ENCODE measurements at places on chromosomes 3 and 15.
A peak's percentile ranks its signal among the peaks of the same experiment; 100 is the strongest.

DNA sequence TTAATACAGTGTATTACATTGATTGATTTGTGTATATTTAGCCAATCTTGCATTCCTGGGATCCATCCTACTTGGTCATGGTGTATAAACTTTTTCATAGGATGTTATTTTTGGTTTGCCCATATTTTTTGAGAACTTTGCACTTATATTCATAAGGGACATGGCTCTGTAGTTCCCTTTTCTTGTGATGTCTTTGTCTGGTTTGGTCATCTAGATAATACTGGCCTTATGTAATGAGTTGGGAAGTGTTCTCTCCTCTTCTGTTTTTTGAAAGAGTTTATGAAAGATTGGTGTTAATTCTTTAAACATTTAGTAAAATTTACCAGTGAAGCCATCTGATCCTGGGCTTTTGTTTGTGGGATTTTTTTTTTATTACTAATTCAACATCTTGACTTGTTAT, 9.6 kb downstream of the CHST13 start:
- DNase-seq: no peak

GRCh38 chr15:91872356-91873137, 19.0 kb downstream of the SLCO3A1 start:
- DNase-seq: no peak

DNA sequence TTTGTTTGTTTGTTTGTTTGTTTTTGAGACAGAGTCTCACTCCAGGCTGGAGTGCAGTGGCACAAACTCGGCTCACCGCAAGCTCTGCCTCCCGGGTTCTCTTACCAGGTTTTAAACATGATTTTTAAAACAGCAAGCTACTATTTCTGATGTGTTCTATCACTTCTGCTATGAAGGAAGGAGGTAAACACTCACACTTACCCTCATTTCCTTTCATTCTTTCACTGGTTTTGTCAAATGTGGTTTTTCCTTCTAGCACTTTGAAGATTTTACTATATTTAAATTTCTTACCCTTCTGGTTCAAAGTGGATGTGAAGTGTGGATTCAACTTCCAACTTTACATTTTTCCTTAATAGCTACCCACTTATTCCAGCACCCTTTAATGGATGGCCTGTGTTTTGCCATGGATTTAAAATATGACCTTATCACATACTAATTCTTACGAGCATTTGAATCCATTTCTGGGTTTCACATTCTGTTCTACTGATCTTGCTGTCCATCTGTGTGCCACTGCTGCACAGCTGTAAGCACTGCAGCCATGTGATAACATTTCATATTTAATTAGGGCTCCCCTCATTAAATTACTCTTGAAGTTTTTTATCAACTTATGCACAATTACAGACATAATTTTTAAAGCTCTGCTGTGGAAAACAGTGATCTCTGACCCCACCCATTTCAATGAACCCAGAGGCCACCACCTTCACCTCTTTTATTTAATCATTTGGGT, 42.3 kb downstream of the TXNRD3 start:
- DNase-seq: peak; percentile 10

DNA sequence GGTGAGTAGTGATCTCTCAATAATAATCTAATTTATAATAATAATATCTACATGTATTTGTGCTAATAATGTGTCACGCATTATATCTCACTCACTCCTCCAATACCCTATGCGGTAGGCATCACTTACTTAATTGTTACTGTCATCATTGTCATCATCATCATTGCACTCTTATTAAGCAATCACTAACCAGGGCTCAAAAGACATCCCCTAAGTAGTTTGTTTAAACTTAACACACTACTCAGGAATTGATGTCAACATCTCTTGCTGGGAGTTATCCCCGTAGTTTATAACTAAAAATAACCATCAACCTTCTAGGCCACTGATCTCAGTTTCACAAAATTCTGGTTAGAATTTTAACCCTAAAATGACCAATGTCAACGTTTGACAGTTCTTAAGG, 56.8 kb upstream of the ICE2 start:
- DNase-seq: no peak

DNA sequence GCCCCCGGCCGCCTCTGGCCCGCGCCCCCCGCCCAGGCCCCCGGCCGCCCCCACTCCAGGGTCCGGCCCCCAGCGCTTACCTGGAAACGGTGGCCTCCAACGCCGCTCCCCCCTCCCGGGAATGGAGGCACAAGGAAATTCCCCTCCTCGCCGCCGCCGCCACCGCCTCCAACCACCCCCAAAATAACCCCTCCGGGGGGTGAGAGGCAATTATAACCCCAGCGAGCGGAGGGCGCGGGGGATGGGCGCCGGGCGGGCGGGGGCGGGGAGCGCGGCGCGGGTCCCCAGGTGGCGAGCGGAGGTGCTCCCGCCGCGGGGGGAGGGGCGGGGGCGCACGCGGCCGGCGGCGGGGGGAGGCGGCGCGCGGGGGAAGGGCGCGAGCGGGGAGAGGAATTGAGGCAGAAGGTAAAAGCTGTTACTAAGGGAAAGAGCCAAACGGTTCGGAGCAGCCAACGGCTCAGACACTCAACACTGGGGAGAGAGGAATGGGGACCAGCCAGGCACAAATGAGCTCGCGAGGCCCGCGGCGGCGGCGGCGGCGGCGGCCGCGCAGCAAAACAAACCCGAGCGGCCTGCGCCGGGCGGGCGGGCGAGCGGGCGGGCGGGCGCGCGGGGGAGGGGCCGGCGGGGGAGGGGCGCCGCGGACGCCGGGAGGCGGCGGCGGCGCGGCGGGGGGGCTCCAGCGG, at the start of gene TBL1XR1:
TSS of gene TBL1XR1 (minus strand) at position 442 of the 686 bp plus-strand sequence. CDS start 132,505 bp downstream, outside the sequence.
- DNase-seq: peak; percentile 91

DNA sequence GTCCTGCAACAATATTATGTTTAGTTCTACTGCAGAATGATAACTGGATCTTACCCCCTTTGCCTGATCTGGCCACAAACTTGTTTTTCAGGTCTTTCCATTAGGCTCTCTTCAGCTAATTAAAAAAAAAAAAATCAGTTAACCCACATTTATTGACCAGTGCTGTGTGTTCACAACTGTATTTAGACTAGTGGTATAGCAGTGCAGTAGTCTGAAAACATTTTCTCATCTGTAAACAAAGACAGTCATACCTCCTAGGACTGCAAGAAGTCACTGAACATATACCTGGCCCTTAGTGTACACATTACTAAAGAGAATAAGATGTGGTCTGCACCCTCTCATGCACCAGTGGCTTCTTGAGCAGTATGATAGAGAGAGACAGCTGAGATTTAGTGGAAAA, 22.5 kb downstream of the LPP start:
- no peak for DNase-seq

- DNase-seq: no peak
Measured at GRCh38 chr3:187624588-187624987, 45.6 kb downstream of the SST start.

GRCh38 chr15:49115062-49115461, 40.3 kb downstream of the COPS2 start:
- no peak for DNase-seq

- DNase-seq: no peak
Measured at GRCh38 chr3:26621176-26621575, 1.4 kb upstream of the LRRC3B start.

- no peak for DNase-seq
Measured at GRCh38 chr3:48711727-48712126, 5.3 kb downstream of the IP6K2 start.

DNA sequence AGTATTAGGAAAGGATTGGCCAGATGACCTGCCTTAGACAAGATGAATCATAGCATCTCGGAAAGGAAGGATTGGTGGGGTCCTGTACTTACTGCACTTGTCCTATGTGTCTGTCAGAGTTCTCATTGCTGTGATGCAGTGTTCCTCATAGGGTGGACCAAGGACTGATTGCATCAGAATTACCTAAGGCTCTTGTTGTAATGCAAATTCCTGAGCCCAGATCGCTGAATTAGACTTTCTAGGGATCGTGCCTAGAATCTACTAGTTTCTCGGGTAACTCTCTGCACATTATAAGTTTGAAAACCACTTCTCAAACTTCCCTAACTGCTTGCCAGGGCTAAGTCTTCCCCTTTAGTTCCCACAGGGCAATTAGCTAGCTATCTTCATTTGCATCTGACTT, 74.9 kb upstream of the SKOR1 start:
- no peak for DNase-seq

DNA sequence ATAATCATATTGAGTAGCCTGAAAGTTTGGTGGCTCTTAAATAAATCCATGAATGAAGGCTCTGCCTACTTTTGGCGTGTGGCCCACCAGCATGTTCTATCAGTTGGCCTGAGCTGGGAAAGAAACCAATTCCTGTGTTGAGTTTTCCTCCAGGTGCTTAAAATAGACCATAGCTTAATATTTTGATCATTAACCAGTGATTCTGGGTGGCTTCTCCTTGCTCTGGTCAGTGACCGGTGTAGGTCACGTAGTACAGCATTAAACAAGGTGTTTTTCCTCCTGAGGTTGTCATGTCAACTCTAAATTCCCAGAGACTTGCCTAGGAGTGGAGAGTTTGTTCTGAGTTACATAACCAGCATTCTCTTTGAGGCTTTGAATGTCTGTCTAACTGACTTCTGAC, 1.3 kb downstream of the HHLA2 start:
- DNase-seq: no peak

DNA sequence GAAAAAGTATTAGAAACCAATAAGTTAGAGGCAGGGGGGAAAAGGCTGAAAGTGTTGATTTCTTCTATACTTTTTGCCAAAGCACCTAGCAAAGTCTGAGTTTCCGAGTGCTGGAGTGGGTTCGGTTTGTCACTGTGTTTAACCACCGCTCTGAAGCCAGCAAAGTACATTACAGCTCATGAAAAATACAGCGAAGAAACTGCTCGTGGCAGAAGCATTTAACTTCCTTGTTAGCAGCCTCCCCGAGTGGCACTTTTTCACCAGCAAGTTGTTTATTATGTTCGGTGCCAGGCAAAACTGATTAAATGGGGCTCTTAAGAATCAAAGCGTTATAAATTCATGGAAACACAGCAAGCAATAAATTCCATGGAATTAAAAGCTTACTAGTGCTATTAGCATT, 313.6 kb downstream of the FOXP1 start:
- no peak for DNase-seq

GRCh38 chr3:149270180-149270579, 48.6 kb upstream of the CP start:
- DNase-seq: no peak

- DNase-seq: no peak
Measured at GRCh38 chr15:20358779-20359414, 182.7 kb downstream of the GOLGA6L6 start.

DNA sequence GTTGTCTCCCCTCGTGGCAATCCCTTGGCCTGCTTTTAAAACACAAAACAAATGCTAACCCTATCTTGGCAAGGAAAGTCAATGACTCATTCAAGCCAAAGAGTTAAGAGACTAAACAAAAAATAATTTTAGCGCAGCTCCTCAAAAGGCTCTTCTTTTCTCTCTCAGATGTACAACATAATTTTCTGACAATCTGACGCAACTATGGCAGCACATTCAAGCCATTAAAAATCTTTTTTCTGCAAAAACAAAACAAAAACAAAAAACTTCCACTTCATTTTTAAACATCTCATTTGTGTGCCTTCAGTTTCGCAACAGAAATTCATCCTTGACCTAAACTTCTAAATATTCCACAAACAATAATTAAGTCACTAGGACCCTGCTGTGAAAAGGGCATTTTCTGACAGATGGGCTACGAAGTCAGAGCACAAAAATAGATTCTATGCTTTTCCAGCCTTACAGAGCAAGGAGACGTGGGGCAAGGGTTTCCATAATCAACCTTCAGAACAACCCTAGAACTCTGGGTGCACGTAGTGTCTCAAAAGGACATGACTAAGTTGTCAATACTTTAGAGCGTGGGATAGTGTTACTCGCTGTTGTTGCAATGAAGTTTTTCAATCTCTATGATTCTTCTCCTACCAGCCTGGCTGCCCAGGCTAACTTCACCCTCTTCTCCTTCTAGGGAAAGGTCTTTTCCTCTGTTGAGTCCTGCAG, 84.3 kb downstream of the MB21D2 start:
- DNase-seq: no peak

DNA sequence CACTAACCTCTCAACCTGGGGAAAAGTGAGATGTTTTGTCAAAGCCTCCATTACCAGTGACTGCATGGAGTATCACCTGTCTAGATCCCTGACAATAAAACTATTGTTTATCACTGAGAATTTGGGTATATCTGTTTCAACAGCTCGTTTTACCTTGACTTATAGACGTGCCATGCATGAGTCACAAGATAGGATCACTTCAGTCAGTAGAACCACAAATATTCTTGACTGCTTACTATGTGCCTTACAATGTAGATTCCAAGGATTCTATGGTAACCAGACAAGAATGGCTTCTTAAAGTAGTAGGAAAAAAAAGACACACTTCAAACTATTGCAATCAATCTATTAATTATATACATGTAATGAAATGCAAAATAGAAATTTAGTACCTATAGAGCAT, 55.7 kb upstream of the GRM7 start:
- no peak for DNase-seq

DNA sequence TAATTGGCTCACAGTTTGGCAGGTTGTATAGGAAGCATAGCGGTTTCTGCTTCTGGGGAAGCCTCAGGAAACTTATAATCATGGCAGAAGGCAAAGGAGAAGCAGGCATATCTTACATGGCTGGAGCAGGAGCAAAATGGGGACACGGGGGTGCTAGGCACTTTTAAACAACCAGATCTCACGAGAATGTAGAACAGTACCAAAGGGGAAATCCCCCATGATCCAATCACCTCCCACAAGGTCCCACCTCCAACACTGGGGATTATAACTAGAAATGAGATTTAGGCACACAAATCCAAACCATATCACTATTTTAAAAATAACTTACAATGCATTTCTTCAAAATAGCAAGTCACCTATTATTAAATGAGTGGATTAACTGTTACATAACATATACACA, 47.1 kb upstream of the ANKRD28 start:
- no peak for DNase-seq

DNA sequence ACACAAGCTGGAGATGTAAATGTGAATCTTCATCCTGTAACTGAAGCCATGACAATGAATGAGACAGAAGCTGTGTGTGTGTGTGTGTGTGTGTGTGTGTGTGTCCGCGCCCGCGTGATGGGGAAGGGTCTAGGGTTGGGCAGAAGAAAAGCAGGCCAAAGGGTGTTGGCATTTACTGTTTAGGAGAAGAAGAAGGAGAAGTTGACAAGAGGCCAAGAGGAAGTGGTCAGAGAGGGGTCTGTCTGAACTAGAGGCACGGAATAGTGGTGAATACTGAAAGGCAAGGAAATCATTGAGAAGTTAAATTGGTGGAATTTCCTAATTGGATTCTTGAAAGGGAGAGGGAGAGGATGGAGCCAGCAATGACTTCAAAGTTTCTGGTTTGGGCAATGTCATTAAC, 5.6 kb upstream of the NCEH1 start:
- no peak for DNase-seq

- DNase-seq: no peak
Measured at GRCh38 chr15:22980189-22981050, at the start of gene CYFIP1. Gene CYFIP1, minus strand, starts transcription at chr15:22980368. Its CDS starts 33,083 bp downstream, at chr15:22947285.
